Activated CD4-positive, alpha-beta T cell treated with anti-CD3 and anti-CD28 coated beads, Interleukin-2, amount 50 U/mL, for 1 hour (primary cell): ENCODE measurements at places on chromosomes 2 and 18.
A peak's percentile ranks its signal among the peaks of the same experiment; 100 is the strongest.

DNA sequence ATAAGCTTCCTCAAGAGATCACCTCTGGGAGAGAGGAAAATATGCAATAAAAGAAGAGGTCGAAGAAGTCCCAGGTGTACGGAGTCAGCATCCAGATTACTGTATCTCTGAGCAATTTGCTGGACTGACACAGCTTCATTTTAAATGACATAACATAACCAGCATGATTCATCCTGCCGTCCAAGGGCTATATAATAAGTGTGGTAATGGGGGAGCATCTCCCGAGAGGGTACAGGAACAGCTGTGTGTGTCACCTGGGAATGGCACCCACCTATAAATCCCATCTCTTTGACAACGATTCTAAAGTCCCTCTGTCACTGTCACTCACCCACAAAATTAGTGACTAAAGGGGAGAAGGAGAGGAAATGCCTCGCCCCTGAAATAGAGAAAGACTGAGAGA is 19.3 kb upstream of the FZD7 start:
- DNase-seq: no peak

DNA sequence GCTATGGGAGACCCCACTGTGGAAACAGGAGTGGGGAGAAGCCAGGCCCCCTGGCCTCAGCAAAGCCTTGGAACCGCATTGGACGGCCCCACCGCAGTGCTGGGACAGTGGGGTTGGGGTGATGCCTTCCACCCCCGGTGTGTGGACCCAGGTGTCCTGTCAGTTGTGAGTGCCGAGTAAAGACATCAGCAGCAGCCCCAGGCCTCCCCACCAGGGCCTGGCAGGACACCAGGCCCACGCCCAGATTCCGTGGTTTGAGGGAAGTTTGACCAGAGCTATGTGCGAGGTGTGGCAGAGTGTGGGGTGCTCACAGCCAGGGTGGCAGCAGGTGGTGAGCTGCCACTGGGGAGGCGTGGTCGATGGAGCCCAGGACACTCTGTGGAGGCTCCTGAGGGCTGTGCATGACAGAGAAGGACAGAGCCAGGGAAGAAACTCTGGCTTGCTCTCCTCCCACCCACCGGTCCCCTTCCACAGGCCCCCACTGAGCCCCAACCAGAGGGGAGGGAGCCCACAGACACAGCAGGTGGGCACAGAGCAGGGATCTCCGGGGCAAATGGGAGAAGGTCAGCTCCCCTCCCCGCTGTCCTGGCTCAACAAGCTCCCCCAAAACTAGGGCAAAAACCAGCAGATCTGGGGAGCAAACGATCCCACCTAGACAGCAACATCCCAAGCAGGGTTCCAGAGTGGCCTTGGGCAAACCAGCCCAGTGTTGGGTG is 69.1 kb downstream of the TWIST2 start:
- no peak for DNase-seq

- no peak for DNase-seq
Measured at GRCh38 chr18:11146238-11146946, 3.0 kb downstream of the PIEZO2 start.

DNA sequence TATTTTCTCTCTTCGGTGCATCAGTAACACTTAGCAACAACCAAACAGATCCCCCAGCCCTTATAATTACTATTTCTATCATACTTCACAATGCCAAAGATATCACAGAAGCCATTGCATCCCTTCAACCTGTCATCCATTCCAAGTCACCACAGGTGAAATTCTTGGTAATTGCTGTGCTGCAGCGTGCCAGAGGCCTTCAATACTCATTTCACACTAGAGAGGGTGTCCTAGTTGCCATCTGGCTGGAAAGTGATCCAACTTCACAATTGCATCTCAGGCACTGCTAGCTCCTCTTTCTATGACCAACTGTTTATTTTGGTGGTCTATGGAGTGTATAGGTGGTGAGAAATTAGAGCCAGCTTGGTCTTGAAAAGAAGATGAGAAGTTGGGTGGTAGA is 131.2 kb downstream of the NUP35 start:
- no peak for DNase-seq

DNA sequence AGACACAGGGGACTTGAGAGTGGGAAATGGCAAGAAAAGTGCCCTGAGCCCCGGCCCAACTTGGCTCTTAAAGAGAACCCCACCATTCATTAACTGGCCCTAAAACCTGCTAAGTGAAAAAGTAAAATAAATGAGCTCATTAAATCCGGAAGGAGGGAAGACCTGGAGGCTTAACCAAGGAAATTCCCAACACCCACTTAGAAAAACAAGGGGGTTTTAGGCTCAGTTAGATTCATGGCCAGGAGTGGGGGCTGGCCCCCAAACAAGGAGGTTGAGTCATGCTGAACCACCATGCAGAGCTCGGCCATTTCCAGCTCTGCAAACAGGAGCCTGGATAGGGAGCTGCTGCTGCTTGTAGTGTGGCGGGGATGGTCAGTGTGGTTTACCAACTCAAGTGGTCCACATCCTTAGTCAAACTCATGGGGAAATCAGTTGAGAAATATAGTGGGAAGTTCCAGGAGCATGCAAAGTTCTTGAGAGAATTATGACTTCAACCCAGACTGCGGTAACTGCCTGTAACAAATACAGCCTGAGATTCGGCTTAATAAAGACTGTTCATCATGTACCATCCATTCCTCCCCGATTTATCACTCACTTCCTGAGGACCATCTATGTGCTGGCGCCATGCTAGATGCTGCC is 39.7 kb upstream of the MRPL19 start:
- no peak for DNase-seq

GRCh38 chr2:186589612-186590349 is at the start of gene ITGAV:
Gene ITGAV, plus strand, starts transcription at chr2:186590056. Its CDS starts 283 bp downstream, at chr2:186590339.
- DNase-seq: peak; percentile 77

DNA sequence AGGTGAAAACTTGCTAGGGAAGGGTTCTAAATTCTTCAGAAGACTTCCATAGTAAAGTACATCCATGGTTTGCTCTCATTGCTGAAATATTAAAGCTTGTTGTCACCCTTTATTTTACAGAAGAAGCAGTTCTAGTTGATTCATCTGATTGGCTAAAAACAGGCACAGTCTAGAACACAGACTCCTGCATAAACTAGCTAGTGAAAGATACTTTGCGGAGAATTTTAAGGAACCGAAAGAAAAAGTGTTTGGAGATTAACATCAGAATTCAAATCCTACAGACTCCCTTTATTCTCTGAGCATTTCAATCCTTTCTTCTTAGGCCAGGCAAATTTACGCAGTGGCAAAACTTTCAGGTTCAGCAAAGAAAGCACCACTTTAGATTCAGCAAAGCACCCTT is 1076.5 kb upstream of the ZEB2 start:
- DNase-seq: no peak
